ENCODE measurements at places on chromosomes 16 and 17.

GRCh38 chr16:22646948-22647556, 136.4 kb downstream of the NPIPB5 start:
- no peak for DNase-seq

- DNase-seq, result no peak
These were observed 25.8 kb upstream of the HLF start for GRCh38 chr17:55238931-55239297.

GRCh38 chr17:70609566-70609965, 440.2 kb downstream of the KCNJ2 start:
- DNase-seq, result no peak

DNA sequence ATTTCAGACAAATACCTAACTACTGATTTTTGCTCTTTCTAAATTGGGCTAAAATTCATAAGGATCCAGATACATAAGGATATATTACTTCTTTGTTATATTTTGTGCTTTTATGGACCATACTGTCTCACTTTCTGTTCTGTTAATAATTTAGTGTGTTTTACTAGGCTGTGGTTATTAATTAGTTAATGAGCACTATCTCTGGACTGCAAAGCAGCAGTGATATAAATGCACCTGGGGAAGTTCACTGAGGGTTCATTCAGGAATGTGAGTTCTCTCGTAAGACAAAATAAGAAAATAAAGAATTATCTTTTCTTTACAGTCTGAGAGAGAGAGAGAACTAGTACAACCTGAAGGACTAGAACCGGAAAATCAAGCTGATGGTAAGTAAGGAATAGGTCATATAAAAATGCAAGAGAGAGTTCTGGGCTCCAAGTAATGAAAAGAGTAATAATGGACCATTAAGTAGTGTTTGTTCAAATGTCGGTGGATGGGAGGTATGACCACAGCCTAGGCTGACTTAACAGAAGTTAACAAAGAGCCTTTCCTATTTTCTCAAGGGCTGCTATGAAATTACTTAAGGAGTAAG, 55.6 kb downstream of the IKZF3 start:
- no peak for DNase-seq

- no peak for DNase-seq
These were observed 20.7 kb upstream of the PRM1 start for GRCh38 chr16:11301645-11302501.

DNA sequence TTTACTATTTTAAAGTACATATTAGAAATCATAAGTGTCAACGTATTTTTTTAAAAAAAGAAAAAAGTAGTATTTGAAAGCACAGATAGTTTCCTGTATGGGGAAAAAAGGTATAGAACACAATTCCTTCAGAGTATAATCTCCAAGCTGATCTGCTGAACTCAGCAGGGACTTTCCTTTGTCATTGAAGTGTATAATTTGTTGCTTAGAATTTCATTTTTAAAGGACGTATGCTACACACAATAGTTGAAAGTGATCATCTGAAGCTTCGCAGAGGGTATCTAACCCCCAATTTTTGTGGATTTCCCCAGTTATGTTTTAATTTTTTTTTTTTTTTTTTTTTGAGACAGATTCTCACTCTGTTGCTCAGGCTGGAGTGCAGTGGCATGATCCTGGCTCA, 20.2 kb upstream of the MAPT start:
- no peak for DNase-seq

GRCh38 chr17:31321481-31321880, at the start of gene EVI2A:
Gene EVI2A, minus strand, starts transcription at chr17:31321622. Its CDS starts 2,609 bp downstream, at chr17:31319013.
- DNase-seq, result peak; percentile 36

DNA sequence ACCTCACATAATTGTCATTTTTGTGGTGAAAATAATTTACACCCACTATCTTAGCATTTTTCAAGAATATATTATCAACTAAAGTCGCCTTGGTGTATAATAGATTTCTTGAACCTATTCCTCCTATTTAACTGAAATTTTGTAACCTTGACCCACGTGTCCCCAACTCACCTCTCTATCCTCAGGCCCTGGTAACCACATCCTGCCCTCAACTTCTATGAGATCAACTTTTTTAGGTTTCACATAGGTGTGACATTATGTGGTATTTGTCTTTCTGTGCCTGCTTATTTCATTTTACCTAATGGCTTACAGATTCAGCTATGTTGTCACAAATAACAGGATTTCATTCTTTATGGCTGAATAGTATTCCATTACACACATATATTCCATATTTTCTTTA, 73.0 kb upstream of the CNTNAP4 start:
- DNase-seq, result no peak

- peak; percentile 53 for DNase-seq
These were observed 34.7 kb upstream of the HNF1B start for GRCh38 chr17:37779554-37779953.

GRCh38 chr16:28182183-28182582, 29.6 kb downstream of the XPO6 start:
- no peak for DNase-seq

DNA sequence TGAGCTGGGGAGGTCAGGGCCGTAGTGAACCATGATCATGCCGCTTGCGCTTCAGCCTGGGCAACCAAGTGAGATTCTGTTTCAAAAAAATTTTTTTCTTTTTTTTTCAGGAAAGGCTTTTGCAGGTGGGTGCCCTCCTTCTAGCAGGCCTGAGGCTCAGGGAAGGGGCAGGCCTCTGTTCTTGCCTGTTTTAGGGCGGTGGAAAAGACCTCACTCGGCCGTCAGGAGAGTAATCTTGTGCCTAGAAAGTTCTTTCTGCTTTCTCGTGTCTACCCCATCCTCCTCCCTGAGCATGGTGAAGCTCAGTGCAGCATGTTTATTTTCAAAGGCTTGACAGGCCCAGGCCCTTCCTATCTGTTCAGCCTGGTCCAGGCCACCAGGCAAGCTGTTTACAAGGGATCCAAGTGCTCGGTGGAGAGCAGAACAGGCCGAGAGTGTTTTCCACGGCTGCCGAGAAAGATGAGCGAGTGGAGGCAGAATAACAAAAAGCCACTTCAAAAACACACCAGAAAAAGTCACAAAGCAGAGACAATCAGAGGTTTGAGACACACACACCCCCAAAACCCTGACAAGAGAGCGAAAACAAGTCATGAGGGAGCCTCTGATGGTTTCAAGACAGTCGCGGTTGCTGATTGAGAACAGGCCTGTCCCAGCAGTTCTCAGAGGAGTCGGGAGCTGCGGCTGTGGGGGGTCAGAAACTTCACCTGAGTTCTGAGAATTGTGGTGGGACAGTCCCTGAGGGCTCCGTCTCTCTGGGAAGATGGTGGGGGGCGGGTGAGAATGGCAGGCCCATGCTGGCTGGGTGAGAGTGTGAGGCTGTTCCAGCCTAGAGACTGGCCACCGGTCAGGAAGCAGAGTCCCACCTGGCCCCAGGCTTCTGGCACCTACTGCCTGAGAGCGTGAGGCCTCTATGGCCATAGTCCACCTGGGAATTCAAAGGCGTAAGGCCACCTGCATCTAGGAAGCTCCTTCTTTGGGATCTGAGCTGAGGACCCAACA, 37.5 kb upstream of the CCR7 start:
- no peak for DNase-seq

- DNase-seq, result no peak
These were observed 77.3 kb upstream of the CDH5 start for GRCh38 chr16:66289051-66289680.

GRCh38 chr17:82810644-82811430, 29.0 kb downstream of the ZNF750 start:
- DNase-seq, result no peak

DNA sequence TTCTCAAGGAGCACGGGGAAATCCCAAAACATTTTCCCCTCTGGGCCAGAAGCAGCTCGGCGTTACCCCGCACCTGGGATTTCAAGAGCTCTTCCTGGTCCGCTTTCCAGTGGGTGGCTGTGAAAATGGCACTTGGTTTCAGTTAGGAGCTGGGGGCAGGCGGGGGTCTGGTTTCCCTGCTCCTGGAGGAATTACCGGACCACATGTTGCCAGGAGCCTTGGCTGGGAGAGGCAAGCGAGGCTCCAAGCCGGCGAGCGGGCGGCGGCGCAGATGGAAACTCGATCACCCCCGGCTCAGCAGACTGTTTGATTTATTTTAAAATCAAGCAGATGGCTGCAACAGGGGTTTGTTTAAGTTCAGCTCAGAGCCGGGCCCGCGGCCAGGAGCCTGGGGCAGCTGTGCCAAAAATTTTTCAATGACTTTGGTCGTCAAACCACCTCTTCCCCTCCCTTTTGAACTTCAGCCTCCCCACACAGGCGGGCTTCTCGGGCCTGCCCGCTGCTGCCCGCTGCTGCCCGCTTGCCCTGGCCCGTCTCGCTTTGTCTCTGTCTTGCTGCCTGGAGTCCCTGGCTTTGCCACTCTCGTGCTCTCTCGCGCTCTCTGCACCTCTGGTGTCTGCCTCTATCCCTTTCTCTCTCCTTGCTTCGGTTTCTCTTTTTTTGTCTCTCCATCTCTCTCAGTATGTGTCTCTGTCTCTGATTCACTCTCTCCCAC, 108.0 kb upstream of the CIBAR2 start:
- peak; percentile 87 for DNase-seq

DNA sequence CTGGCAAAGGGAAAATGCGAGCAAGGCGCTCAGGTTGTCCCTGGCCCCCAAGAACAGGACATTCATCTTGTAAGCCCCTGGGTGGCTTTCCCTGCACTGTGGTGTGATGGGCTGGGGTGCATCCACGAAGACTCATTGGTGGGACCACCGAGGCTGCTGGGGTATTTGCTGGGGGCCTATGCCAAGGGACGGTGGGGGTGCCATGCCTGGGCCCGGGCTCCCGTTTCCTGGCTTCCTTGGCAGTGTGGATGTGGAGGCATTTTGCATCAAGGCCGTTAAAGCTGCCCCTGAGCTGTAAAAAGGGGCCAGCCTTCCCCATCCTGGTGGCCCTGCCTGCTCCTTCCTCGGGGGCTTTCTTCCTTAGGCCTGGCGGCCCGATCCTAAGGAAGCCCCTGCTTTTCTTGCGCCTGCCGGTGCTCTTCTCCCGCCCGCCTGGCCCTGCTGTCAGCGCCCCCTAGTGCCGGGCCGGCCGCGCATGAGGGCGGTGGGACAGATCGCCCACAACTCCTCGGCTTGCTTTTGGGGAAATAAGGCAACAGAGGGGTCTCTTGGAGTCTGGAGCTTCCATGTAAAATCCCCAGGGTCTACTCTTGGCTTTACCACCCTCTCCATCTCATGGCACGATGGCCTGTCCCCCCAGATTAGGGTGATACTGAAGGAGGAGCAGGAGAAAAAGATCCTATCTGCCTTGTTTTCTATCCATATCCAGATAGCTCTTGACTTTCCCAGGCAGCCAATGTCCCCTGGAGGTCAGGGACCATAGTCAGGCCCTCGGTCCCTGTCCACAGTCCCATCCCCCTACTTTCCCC, 9.8 kb upstream of the TBX2 start:
- peak; percentile 85 for DNase-seq

- no peak for DNase-seq
These were observed 39.9 kb downstream of the SNX29 start for GRCh38 chr16:12016291-12016947.

DNA sequence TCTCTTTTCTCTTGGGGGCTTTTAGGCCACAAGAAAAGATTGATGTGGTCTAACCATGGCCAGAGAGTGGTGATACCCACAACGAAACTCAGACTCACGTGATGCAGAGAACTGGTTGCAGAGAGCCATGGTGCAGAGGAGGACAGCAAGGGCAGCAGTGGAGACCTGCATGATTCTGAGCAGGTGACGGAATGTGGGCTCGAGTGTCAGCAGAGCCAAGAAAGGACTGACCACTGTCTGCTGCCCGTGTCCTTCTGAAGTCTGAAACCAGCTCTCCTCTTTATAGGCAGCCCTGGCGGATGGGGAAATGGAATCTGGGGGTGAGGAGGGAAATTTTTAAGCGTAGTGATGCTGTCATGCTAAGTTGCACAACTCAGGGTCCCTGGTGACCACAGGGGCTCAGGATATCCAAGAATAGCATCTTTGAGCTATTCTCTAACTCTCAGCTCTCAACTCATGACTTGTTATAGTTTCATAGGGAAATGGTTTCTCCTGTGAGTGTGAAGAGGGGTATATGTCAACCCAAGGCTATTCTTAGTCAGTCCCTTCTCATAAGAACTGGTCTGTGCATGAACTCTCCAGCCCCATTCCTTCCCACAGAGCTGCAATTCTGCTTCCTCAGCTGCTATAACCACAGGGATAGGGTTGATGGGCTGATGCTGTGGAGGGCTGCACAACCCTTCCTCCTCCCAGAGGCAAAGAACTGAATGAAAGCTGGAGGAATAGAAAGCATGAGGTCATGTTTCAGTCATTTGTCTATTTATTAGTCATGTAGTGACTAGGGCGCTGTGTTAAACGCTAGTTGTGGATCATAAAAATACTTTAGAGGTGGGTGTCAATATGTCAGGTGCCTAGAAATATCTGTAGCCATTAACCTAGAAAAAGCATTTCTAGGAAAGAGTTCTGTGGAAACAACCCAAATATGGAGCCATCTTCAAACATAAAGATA, at the start of gene CCL3:
TSS of gene CCL3 (minus strand) at position 256 of the 949 bp plus-strand sequence. CDS start at position 171, 85 bp downstream.
- no peak for DNase-seq

DNA sequence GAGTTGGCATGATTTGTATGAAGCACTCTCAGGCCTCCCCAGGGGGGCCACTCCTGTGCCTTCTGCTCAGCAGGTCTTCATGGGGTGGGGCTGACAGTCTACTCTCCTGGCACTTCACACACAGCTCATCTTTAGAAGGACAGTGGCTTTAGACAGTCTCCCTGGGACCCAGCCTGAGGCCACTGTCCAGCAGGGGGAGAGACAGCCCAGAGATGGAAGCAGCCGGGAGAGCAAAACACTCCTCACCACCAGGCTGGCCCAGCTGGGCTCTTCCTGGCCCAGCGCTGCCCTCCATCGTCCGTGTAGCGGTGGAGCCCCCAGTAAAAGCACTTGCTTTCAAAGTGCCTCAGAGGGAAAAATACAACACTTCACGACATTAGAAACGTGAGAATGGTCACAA, 62.0 kb upstream of the CRHR1 start:
- peak; percentile 25 for DNase-seq

- peak; percentile 60 for DNase-seq
These were observed 8.5 kb downstream of the ALOXE3 start for GRCh38 chr17:8109661-8110455.

GRCh38 chr16:629185-629832, 1.5 kb upstream of the WFIKKN1 start:
- no peak for DNase-seq

GRCh38 chr17:79272666-79273219, 198.1 kb downstream of the ENGASE start:
- DNase-seq, result no peak

- no peak for DNase-seq
These were observed 284.4 kb downstream of the FOXL1 start for GRCh38 chr16:86862595-86863280.

DNA sequence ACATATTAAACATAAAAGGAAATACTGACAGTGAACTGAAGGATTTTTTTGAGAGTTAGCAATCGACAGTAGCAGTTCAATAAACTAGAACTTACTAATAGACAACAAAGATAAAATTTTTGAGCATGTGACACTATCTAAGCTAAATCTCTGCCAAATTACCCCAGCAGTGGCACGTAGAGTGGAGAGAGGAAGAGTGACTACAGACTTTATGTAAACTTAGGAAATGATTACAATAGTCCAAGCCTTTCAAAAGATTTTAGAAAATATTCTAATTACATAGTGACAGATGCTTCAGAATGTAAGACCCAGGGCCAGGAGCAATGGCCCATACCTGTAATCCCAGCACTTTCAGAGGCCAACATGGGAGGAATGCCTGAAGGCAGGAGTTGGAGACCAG, 52.4 kb downstream of the CFDP1 start:
- peak; percentile 33 for DNase-seq

- no peak for DNase-seq
These were observed 165.3 kb downstream of the SALL1 start for GRCh38 chr16:50985733-50986132.

Measured in AG08396 (cell line).